ENCODE measurements at places on chromosomes 12 and 14.

GRCh38 chr14:103871596-103872480 is 24.5 kb upstream of the PPP1R13B start:
- DNase-seq: peak; percentile 92

DNA sequence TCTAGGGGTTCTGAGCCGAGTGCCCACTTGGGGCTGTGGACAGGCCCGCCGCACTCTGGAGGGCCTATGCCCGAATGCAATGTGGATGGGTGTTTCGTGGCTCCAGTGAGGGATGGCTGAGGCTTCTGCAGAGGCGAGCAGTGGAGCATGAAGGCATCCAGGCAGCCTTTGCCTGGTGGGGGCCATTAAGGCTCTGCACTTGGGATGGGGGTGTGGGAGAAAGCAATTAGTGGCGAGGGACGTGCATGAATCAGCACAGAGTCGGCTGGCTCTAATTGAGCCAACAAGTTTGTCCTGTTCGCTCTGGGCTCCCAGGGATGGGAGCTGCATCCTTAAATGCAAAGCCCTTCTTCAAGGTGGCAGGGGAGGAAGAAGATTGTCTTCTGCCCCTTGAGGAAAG is 346.9 kb upstream of the FKBP4 start:
- DNase-seq: no peak

- no peak for DNase-seq
Measured at GRCh38 chr12:127162902-127163301, 1104.1 kb upstream of the TMEM132C start.

DNA sequence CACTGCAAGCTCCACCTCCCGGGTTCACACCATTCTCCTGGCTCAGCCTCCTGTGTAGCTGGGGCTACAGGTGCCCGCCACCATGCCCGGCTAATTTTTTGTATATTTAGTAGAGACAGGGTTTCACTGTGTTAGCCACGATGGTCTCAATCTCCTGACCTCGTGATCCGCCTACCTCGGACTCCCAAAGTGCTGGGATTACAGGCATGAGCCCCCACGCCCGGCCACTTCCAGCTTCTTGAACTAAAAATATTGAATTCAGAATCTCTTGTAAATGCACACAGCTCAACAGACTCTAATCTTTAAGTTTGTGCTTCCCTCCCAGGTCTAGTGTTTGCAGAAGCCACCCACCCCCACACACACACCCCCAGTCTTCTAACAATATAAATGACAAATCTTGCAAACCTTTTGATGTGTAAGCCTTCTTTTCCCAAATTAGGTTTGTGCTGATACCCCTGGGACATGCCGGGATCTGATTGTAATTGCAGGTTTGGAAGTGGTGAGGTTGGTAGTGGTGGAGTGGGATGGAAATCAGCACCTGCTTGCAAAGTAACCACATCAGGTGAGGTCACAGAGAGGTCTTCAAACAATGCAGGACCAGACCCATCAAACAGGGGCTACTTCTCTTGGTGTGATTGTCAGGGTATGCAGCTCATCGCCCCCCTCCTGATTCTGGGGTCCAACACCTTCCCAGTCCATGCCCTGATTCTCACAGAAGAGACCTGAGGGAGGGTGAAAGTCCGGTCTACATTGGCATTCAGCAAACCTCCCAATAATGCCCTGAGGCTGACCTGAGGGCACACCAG is 51.4 kb upstream of the GPR132 start:
- DNase-seq: no peak

GRCh38 chr12:68835333-68835908 is 27.4 kb downstream of the MDM2 start:
- DNase-seq: no peak

DNA sequence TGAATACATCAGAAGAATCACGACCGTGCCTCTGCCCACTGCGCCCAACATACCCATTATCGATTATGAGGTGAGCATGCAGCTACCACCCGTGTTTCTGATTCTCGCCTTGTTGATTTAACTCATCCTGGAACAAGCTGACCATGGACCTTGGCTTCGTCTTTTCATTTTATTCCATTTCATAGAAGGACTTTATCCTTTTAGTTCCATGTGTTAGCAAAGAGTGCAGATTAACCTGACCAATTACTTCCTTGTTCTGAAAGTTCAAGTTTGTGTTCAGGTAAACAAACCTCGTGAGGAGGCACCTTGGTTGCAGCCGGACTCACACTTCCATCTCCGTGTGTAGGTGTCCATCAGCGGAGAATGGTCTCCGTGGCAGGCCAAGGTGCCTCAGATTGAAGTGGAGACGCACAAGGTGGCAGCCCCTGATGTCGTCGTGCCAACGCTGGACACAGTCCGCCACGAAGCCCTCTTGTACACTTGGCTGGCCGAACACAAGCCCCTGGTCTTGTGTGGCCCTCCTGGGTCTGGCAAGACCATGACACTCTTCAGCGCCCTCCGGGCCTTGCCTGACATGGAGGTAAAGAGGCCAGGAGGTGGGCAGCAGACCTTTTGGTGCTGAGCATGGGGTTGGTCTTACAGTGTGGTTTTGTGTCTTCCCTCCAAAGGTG is 52.2 kb downstream of the DYNC1H1 start:
- DNase-seq: no peak

DNA sequence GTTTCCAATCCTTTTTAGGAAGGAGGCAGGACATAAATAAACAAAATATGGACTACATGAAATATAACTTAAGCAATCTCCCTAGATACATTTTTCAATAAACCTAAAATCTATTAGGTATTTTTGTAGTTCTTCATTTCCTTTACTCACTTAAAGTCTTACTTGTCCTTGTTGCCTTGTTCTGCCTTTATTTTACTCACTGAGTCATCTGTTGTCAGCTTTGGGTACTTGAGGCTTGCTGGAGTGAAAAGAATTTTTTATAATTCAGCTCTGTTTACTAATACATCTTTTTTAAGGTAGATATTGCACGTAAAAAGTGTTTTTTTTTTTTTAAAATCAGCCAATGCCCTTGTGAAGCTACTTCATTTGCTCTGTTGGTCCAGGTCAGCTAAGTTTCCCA is 216.2 kb downstream of the PELI2 start:
- DNase-seq: no peak

DNA sequence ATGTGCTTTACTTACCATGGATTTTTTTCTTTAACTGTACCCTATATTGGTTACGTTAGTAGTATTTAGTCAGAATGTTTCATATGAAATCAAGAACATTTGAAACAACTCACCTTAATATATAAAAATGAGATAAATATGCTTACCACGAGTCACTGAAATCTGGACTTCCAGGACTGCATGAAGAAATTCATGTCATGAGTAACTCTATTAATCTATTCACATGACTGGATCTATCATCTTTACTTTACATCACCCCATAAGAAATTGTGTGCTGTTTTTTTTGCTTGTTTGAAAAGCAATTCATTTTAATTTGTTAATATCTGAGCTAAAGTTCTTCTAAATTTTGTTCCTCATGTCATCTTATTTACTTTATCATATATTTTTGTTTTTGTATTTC is 5.2 kb downstream of the EPYC start:
- no peak for DNase-seq

DNA sequence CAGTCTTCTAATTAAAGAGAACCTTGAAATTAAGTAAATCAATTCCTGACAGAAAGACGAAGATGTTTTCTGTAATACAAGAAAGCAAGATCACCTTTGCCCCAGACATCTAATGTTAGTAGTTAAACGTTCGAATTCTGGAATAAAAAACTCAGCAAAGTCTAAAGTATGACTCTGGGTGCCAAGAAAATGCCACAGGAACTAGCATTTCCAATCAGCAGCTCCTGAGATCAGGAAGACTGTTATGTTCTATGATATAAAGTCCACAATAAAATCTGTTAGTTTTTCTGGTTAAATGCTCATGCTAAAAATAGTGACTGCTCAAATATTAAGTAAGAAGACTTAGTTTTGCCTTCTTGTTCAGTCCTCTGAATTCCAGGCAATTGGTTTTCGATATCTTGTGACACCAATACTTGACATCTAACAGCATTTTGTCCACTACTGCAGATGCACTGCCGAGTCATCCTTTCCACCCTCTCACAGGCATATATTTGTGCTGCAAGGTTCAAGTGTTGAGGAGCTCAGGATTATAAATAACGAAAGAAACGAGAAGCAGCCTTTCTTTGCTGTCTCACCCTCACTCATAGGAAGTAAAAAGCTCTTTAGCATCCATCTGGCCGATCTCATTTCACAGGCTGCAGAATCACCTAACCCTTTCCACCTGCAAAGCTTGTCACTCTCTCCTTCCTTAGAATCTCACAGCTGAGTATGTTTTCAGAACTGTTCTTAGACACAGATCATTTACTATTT is 32.0 kb downstream of the SSH1 start:
- no peak for DNase-seq

DNA sequence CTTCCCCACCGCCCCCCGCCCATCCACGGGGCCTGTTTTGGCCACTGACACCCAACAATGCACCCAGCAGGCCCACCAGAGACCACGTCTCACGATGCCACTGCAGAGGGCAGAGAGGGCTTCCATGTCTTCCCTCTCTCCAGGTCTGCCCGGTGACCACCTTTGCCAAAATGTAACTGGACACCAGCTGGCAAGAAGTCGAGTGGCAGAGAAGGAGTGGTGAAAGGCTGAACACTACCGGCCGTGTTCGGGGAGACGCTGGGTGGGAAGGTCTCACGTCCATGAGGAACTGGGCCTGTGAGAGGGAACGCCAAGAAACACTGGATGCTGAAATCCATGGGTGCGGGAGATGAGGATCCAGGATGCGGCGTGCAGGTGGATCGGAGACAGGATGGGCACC is 308.2 kb downstream of the ADGRD1 start:
- no peak for DNase-seq

DNA sequence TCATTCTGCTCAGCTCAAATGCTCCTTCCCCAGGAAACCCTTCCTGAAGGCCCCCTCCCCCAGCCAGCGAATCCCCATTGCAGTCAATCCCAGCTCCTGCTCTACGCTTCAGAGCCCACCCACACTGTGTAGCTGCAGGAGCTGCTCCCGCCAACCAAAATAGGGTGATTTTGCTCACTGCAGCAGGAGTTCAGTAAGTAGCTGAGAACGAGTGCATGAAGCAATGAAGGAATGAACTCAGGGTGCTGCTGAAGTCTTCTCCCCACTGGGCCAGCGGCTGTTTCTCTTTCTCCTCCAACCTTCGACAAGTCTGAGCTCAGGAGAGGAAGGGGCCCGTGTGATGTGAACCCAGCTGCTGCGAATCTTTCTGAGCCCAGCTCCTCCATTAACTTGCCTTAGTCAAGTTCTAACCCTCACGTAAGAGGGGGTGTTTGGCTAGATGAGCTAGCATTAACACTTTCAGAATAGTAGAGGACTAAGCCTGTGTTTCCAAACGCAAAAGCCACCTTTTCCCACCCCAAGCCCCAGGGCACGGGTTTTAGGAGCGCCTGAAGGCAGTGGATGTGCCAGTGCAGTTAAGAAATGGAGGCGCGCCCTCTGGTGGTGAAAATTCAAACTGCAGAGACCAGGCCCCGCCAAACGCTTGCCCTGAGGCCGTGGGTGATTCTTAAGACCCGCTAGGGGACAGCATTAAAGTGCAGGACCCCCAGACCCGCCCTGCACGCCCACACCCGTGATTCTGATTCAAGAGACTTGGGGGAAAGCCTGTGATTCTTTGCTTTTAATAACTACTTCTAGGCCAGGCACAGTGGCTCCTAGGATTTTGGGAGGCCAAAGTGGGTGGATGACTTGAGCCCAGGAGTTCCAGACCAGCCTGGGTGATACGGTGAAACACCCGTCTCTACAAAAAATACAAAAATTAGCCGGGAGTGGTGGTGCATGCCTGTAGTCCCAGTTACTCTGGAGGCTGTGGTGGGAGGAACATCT is 11.9 kb upstream of the SERPINA4 start:
- no peak for DNase-seq

- no peak for DNase-seq
Measured at GRCh38 chr12:52305921-52306705, 14.8 kb upstream of the KRT81 start.

DNA sequence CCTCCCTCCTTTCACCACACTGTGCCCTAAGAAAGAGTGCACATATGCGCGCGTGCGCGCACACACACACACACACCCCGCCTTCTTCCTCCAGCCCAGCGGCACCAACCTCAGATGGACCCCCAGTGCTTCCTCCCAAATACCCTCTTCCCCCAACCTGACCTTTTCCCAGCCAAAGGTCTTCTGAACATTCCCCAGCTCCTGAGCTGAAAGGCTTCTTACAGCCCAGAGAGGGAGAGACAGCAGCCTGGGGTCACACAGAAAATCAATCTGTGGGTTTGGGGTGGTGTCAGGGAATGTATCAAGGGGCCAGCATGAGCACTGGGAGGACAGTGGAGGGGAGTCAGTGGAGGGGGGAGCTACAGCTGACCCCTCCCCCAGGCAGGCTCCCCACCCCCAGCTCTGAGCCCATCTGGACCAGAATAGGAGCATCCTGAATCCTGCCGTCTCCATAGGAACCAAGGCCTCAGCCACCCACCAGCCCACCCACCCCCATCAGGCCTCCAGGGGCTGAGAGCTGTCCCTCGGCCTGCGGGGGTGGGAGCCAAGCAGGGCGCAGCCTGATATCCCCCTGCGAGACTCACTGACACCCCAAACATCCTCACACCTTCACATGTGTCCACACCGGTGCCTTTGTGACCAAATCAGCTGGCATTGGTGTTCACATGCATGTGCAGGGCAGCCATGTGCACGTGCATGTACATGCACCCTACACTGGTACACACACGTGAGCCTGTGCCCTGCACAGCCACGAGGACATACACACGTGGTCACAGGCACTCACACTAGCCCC is 5.7 kb downstream of the RASAL1 start:
- no peak for DNase-seq

DNA sequence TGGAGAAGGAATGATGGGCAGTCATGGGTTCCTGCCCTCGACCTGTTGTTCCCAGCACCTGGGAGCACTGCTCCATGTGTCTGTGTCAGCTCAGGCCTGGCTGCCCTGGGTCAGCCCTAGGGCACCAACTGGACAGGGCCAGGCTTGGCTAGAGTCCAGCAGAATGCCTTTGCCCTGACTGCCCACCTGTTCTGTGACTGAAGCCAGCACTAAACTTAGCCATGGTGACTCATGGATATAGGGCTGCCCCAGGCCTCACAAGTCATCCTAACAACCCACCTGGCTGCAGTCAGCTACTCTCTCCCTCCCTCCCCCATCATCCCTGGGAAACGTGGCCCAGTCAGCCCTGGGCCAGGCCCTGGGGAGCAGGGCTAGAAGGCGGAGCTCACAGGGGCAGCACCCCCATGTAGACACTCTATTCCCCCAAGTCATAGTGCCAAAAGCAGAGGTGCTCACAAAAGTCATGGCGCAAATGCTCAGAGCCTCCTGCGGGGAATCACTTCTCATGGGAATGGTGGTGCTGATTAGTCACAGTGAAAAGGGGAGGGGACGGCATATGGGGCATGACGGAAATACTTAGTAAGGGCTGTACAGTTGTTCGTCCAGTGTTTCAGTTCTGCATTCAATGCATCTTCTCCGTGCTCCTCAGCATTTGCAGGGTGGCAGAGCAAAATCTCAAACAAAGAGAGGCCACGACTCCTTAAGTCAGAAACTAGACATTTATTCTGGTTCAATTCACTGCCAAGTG is 52.0 kb upstream of the NTF3 start:
- DNase-seq: no peak

- no peak for DNase-seq
Measured at GRCh38 chr12:31518680-31519227, 72.2 kb downstream of the DENND5B start.
